ENCODE measurements at places on chromosomes 2 and 18.

DNA sequence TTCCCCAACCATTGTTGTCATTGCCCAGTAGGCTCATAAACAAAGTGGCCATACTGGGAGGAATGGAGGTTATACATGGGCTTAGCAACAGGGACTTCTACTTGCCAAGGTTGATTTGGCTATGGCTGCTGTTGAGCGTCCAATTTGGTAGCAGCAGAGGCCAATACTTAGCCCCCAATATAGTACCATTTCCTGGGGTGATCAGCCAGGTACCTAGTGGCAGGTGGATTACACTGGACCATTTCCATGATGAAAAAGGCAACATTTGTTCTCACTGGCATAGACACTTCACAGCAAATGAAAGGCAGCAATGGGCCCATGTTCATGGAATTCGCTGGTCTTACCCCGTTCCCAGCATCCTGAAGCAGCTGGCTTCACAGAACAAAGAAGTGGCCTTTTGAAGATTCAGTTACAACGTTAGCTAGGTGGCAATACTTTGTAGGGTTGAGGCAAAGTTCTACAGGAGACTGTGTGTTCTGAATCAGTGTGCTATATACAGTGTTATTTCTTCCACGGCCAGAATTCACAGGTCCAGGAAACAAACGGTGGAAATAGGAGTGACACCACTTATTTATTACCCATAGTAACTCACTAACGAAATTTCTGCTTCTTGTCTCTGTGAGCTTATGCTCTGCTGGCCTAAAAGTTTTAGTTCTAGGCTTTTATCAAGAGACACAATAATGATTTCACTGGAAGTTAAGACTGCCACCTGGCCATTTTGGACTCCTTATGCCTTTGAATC is 37.5 kb downstream of the FBXO11 start:
- no peak for DNase-seq

DNA sequence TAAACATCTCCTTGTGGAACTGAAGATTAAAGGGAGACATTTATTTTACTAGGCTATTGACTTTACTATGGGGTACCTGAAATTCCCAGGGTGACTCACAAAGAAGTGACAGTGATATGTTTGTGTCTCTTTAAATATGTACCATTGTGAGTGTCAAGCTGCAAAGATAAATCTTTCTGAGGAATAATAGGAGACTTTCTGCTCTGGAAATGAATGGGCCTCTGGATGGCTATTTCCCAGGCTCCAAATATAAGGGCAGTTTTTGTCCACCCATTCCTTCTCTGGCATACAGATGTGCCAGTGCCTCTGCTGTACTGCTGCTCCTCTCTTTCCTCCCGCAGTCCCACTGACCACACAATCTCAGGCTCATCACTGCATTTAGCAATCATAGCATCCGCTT is 586.4 kb upstream of the CNTNAP5 start:
- DNase-seq: no peak

DNA sequence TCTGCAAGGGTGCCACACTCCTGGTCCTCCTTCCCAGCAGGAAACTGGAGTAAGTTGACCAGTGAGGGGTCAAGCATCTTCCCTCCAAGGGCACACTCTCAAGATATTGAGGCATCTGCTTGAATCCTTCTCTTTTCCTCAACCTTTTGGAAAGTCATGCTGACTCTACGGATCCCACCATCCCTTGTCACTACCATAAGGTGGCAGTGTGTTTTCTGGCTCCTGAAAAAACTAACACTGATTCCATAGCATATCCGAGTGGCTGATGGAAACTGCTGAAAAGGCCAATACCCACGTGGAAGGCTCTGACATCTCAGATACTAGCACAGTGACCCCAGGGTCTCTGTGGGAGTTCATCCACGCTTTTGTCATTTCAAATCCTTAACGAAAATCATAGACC is 37.1 kb downstream of the GPR45 start:
- no peak for DNase-seq

DNA sequence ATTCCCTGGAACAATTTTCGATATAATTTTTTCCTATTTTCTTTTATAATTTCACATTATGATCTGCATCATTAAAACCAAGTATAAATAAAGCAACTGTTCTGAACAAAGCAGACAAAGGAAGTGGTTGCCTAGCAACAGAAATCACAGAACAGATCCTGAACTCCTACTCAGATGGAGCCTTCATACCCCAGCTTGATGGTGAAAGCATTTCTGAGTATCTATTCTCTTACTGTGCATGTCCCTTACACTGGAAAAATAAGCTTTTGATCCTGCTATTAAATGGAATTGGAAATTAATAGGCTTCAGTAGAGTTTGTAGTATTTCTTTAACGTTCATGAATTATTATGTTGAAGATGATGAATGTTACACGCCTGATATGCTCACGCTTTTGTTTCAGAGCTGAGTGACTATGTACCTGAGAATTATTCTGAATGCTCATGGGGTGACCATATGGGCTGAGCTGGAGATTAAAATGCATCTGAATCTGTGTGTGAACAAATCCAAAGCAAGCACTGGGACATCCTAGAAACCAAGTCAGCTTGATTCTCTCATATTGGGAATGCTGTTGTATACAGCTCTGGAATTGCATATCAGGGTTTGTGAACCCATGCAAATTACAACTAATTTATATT is 254.0 kb downstream of the KCNJ3 start:
- DNase-seq: no peak

- DNase-seq: no peak
These were observed 46.4 kb downstream of the KCTD18 start for GRCh38 chr2:200463452-200463851.
